Motor neuron (in vitro differentiated cells): ENCODE measurements at places on chromosomes 5 and 9. TPM values are rescaled to one million over a fixed set of nuclear protein-coding genes. Genes with fewer than 3 reads are reported as not detected.

The CCL27 gene
- total RNA-seq = 1.7 and 1.9 TPM in 2 replicates

The C9orf153 gene
- 0.18 and 0.36 TPM in 2 replicates for total RNA-seq

The IFNA13 gene
- total RNA-seq = not detected in 2 replicates

The KIF4B gene
- total RNA-seq = 0.16 and 0.38 TPM in 2 replicates

The KCNN2 gene
- 4.4 and 4.5 TPM in 2 replicates for total RNA-seq

The DMRT2 gene
- total RNA-seq = 57.3 and 66.4 TPM in 2 replicates

The PCDHGA5 gene
- 0.38 and 0.63 TPM in 2 replicates for total RNA-seq

The CDH10 gene
- total RNA-seq = 8.4 and 9.4 TPM in 2 replicates

The PTPRD gene
- 175 and 177 TPM in 2 replicates for total RNA-seq

The CFAP90 gene
- 1.4 and 2.0 TPM in 2 replicates for total RNA-seq

The LURAP1L gene
- 7.5 and 7.7 TPM in 2 replicates for total RNA-seq

The HSPB3 gene
- total RNA-seq = 9.6 and 10.8 TPM in 2 replicates

The MEF2C gene
- total RNA-seq = 2.0 and 2.4 TPM in 2 replicates

The IFNA6 gene
- not detected in 2 replicates for total RNA-seq

The DMGDH gene
- 1.5 and 1.8 TPM in 2 replicates for total RNA-seq

The TMOD1 gene
- 0.15 and 0.48 TPM in 2 replicates for total RNA-seq

The TRIO gene
- 39.7 and 53.0 TPM in 2 replicates for total RNA-seq

The INSYN2B gene
- 0.23 and 0.29 TPM in 2 replicates for total RNA-seq

The C5orf22 gene
- 28.0 and 28.9 TPM in 2 replicates for total RNA-seq

The ANXA6 gene
- total RNA-seq = 27.5 and 28.5 TPM in 2 replicates

The DMRT1 gene
- not detected in 2 replicates for total RNA-seq

The CXCL14 gene
- total RNA-seq = 0.41 and 0.77 TPM in 2 replicates

The SHC3 gene
- total RNA-seq = 22.4 and 27.8 TPM in 2 replicates

The PLPPR1 gene
- total RNA-seq = 1.1 TPM in 1 of 2 replicates, not detected in the other

The CTXN3 gene
- total RNA-seq = 17.8 and 18.3 TPM in 2 replicates

The NMUR2 gene
- 0.50 TPM in 1 of 2 replicates, not detected in the other for total RNA-seq

The IL5 gene
- not detected in 2 replicates for total RNA-seq

The CFAP77 gene
- total RNA-seq = 0.21 and 0.83 TPM in 2 replicates

The TRPM6 gene
- total RNA-seq = 0.08 and 0.27 TPM in 2 replicates

The LTC4S gene
- total RNA-seq = not detected in 2 replicates

The PCDHA1 gene
- total RNA-seq = 0.76 and 0.78 TPM in 2 replicates

The DOK3 gene
- 1.1 and 2.8 TPM in 2 replicates for total RNA-seq

The PCDHB14 gene
- 2.5 and 5.1 TPM in 2 replicates for total RNA-seq

The TUSC1 gene
- 3.1 and 3.6 TPM in 2 replicates for total RNA-seq

The FLT4 gene
- 0.14 and 0.37 TPM in 2 replicates for total RNA-seq
